ENCODE measurements at places on chromosomes 6 and 20.

GRCh38 chr6:79640146-79641111, 9.3 kb downstream of the SH3BGRL2 start:
- DNase-seq: no peak

GRCh38 chr6:107275330-107275865, 160.1 kb upstream of the BEND3 start:
- no peak for DNase-seq

- DNase-seq: no peak
Measured at GRCh38 chr20:52279706-52280105, 88.1 kb upstream of the ZFP64 start.

DNA sequence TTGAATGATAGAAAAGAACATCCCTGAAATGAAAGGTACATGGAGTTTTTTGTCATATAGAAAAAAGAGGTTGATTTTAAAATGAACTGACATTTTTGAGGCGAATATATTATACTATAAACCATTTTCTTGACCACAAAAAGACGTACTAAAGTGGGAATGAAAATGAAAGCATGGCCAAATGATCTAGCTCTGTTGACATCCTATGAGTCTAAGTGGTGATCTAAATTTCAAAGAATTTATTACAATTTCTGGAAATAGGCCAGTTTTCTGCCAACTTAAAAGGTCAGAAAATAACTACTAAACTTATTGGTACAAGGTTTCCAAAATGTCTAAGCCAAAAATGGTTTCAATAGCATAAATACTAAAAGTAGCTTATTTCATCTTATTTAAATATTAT, 536.8 kb downstream of the EYS start:
- no peak for DNase-seq

DNA sequence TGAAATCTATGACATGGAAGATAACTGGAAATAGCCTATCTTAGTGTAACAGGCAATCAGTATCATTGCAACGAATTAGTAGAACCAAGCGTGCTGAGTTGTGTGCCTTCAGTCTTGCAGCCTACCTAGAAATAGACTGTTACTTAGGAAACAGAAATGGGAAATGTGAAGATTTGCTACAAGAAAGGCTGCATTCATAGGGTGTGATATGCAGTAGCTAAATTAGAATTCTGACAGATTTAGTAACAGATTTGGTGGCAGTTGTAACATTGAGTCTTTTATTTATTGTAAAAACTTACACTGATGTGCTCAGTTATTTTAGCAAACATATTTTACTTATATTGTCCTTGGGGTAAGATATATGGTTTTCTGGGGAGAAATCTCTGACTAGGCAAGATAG, 56.2 kb downstream of the MAP7 start:
- DNase-seq: no peak

GRCh38 chr6:158438226-158438625, 121.7 kb upstream of the TMEM181 start:
- DNase-seq: no peak

- no peak for DNase-seq
Measured at GRCh38 chr6:169915769-169916550, 164.5 kb downstream of the ERMARD start.

DNA sequence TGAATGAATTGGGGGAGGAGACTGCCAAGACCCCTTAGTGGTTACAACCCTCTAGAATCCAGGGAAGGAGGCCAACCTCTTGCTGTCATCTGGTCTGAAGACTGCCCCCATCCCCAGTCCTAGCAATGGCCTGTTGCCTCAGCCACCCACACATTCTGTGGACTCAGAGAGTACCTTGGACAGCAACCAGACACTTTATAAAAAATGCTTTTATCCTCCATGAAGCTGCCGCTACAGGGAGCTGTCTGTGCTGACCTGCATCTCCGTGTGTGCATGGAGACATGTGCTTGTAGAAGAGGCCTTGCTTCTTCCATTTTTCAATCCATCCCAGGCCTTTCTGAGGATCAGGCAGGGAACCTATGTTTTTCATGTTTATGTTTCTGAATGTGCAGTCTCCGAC, 15.2 kb downstream of the CDH22 start:
- no peak for DNase-seq

DNA sequence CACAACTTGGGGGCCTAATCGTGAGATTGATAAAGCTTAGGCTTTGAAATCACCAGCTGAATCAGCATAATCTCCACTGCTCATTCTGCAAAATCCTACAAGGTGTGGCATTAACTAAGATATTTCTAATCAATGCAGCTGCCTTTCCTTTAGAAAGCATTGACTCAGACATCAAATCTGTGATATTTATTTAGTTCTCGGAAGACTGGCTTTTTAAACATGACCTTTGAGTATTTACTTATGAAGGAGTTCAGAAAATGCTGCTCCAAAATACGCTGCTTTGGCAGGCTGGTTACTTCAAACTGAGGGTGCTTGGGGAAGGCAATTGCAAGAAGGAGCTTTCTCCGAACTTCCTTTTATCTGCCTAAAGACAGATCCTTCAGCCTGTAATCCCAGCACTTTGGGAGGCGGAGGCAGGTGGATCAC, 23.7 kb upstream of the FUCA2 start:
- DNase-seq: no peak

Measured in anterior cingulate cortex (tissue), 58 donors.